ENCODE measurements at places on chromosomes 7 and 10. TPM values are rescaled to one million over a fixed set of nuclear protein-coding genes. Genes with fewer than 3 reads are reported as not detected.
A peak's percentile ranks its signal among the peaks of the same experiment; 100 is the strongest.

- DNase-seq: no peak
These were observed 7.4 kb downstream of the KEL start for GRCh38 chr7:142954680-142955268.

The FRAT1 gene
- 1.2 TPM for polyA plus RNA-seq

DNA sequence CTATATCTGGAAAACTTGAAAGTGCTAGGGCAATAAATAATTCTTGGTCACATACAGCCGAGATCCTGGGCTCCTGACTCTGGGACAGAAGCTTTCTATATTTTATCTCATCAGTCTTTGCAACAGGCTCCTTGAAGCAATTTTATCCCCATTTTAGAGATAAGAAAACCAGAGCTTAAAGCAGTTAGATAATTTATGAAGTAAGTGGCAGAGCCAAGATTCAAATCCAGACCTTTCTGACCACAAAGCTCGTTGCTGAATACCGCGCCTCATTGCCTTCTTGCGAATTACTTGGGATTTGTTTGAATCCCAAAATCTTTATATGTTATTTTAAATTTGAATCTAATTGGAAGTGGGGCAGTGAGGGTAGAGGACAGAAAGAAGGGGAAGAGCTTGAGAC, 106.0 kb downstream of the TCF7L2 start:
- DNase-seq: no peak

GRCh38 chr10:97572214-97572989, at the start of gene ANKRD2:
Gene ANKRD2, plus strand, starts transcription at chr10:97572779. Its CDS starts 10 bp downstream, at chr10:97572789.
- DNase-seq: peak; percentile 72

The MOGAT3 gene
- 0.15 TPM for polyA plus RNA-seq

- no peak for DNase-seq
These were observed 10.9 kb upstream of the AOAH start for GRCh38 chr7:36735172-36735571.

GRCh38 chr10:21668831-21669230, 134.8 kb downstream of the MLLT10 start:
- no peak for DNase-seq

DNA sequence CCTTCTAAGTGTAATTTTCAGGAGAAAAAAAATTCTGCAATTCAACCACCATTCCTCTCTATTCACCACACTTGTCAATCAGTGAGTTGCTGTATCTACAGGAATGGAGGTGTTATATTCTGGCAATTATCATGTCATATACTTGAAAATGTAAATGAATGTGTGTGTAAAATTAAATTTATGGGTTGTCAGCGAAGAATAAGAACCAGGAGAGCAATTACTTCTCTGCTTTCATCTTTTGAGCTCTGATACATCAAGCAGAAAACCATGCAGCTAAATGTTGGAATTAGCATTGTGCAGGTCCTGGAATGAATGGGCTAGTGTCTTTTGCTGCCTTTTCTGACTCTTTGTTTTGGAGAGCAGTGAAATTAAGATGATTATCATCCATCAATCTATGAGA, 207.6 kb downstream of the FOXP2 start:
- DNase-seq: no peak

- DNase-seq: no peak
These were observed 17.3 kb downstream of the CLRN3 start for GRCh38 chr10:127875449-127875765.

DNA sequence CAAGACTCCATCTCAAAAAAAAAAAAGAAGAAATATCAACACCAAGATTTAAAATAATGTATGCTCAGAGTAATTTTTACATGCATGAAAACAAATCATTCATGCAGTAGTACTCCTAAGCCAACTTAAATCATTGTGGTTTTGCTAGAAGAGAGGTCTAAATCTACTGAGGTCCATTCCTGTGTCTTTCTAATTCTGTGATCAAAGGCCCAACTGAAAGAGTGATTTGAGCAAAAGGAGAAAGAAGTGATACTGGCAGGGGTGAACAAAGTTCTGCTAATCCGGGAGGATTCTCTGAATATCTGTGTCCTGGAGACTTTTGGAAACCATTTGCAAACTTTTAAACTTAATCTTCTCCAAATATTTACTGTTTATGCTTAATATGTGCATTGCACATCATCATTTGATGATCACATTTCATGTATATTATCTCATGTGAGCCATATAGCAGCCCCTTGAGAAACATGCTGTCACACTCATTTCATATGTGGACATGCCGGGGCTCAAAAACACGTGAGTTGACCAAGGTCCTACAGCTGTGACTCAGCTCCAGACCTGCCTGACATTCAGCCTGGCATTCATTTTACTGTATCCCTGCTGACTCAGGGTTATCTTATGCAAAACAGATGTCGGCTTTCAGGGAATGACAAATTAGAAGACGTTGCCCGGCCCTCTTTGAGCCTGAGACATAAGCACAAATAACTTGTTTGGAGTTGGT, 76.4 kb downstream of the FAM107B start:
- no peak for DNase-seq

DNA sequence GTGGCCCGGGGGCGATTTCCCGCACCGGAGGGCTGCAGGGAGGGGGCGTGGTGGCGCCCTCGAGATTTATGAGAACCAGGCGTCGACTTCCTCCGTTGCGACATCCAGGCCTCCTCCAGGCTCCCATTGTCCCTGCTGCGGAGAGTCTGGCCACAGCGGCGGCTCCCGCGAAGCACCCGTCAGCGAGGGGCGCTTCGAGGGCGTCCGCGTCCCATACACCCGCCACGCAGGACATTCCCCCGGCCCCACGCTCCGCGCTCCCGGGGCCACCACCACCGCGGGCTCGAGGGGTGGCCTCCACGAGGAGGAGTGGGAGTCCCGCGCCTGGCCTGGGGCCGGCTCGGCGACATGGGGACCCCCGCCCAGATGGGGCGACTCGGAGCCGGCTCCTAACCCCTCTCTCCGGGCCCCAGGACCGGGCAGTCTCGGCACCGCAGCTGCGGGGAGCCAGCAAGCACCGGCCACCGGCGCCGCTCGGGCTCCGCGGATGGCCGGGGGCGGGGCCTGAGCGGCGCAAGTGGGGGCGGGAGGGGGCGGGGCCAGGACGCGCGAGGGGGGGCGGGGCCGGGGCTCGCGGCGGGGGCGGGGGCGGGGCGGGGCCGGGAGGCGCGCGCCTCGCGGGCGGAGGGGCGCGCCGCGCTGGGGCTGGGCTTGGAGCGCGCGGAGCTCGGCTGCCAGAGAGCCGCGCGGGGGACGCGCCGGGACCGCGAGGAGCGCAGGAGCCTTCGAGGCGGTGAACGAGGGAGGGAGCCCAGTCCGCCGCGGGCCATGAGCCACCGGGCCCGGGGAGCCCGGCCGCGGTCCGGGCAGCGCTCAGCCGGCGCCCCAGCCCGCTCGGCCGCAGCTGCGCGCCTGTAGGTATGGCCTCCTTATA, at the start of gene SH2B2:
SH2B2 (plus strand) TSS at position 632 of the 874 bp plus-strand sequence. CDS start 13,683 bp downstream, outside the sequence.
- DNase-seq: no peak

The ABCA13 gene
- polyA plus RNA-seq: 0.07 TPM

The INHBA gene
- polyA plus RNA-seq: 7.7 TPM

DNA sequence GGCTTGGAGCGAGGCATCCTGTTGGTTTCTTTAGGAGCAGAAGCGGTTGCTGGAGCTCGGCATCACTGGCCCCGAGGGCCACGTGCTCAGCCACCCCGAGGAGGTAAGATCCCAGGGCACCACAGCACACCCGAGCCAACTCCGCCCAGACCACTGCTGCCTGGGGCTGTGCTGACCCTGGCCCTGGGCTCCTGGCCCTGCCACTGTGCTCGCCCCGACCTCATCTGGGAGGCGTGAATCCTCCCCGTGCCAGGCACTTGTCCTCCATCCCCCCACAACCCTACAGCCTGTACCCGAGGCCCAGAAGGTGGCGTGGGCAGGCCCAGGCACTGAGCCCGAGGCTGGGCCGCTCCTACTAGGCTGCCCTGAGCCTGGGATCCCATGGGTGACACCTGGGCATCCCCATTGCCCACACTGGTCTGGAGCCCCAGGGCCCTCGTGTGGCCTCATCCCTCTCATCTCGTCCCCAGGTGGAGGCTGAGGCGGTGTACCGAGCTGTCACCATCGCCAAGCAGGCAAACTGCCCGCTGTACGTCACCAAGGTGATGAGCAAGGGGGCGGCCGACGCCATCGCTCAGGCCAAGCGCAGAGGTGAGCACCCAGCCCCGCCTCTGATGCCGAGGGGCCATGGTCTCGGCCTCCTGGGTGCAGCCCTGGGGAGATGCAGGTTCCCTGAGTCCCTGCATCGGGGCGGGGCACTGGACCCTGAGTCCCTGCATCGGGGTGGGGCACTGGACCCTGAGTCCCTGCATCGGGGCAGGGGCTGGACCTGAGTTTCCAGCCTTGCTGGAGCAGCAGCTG, 11.8 kb downstream of the DPYSL4 start:
- DNase-seq: no peak

- no peak for DNase-seq
These were observed 39.2 kb upstream of the RPA3 start for GRCh38 chr7:7757576-7757975.

DNA sequence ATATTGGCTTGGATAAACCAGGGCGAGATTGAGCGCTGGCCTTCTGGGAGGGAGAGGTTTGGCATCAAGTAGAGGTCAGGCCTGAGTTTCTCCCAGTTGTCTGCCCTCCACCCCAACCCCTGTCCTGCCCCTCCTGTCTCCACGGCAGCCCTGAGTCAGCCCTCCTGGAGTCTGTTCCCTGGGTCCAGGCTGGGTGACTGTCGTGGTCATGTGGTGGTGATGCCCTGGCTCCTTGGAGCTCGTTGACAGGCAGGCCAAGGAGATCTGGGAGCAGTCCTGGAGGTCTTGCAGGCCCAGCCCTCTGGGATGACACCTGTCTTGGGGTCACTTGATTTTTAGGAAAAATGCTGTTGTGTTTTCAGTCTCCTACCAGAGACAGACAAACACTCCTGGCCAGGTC, 53.6 kb upstream of the PODXL start:
- DNase-seq: no peak

- no peak for DNase-seq
These were observed 165.8 kb downstream of the CCSER2 start for GRCh38 chr10:84493951-84494848.

The ITPRID1 gene
- not detected for polyA plus RNA-seq

The CPED1 gene
- polyA plus RNA-seq: 11.5 TPM

DNA sequence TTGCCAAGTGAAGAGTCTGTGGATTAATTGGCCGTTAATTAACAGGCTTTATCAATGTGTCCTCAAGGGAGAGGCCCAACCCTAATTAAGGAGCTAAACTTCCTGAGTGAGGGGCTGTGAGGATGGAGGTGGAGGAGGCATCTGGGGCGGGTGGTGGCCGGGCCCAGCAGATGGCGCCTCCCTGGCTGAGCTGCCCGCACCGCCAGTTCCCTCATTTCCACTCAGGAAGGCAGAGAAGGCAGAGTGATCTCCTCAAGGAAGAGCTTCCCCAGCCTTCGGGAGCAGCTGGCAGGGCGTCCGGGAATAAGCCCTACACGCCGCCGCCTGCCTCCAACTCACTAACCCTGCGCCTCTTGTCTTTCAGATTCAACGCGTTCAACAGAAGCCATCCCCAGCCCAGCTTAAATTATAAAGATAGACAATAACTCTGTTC, 112.2 kb downstream of the CYTH3 start:
- peak; percentile 62 for DNase-seq

The CEP55 gene
- polyA plus RNA-seq: 11.2 TPM

The FAM241B gene
- polyA plus RNA-seq: 0.26 TPM

DNA sequence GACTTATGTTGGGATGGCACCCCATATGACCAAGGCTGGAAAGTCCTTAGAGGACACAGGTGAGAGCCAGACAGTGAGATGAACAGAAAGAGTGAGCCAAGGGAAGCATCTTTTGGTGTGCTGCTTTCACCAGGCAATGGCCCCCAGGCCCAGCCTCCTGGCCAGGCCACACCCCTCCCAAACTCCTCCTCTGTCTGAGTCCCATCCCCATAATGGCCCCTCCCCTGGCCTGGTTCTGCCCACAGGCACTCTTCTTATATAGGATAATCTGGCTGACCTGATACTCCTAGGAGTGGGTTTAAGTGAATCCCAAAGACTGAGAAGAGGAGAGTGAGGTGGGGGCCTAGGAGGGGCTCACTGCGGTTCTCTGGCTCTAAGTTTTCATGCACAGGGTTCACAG, 252.5 kb downstream of the RPS24 start:
- no peak for DNase-seq

DNA sequence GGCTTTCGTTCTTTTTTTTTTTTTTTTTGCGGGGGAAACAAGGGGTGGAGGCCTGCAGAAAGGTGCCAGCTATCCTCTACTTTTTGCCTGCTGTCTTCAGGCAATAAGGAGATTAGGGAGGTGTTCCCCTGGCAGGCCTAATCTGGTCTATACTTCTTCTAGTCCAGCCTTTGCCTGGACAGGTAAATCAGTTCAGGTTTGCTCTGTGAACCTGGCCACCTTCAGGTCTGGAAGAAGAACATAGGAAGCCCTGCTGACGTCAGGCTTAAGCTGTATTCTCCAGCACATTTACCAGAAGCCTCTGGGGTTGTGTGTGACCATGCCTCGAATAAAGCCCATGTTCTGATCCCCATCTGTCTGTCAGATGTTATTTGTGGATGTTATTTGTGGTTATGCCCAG, 115.4 kb downstream of the SDK1 start:
- no peak for DNase-seq

GRCh38 chr10:62109587-62110293, 158.9 kb downstream of the RTKN2 start:
- no peak for DNase-seq

DNA sequence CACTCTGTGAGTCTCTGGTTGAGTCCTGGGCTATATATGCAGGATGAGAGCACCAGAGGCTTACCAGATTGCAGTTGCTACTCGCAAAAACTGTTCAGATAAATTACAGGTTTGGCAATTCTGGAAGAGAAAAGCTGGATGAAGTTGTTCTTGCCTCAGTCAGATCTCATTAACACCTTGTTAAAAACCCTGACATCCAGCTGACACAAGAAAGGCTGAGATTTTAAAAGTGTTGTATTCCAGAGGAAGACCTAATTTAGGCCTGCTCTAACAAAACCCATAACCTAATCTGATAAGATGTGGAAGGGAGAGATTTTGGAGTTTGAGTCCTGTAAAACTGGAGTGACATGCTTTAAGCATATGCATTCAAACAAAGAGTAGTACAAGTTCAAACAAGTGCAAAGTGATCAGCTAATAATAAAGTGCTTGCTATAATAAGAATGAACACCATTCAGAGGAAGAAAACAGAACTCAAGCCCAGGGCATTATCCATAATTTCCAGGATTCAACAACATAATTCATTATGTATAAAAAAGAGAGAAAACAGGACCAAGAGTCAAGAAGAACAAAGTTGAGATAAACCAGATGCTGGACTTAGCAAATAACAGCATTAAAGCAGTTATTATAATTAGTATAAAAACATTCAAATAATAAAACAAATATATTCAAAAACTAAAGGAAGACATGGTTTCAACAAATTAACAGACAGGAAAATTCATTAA, 135.5 kb downstream of the CD36 start:
- DNase-seq: no peak
